Activated naive CD4-positive, alpha-beta T cell treated with anti-CD3 and anti-CD28 coated beads for 36 hours (primary cell): ENCODE measurements at places on chromosomes 2 and 18. TPM values are rescaled to one million over a fixed set of nuclear protein-coding genes. Genes with fewer than 3 reads are reported as not detected.

DNA sequence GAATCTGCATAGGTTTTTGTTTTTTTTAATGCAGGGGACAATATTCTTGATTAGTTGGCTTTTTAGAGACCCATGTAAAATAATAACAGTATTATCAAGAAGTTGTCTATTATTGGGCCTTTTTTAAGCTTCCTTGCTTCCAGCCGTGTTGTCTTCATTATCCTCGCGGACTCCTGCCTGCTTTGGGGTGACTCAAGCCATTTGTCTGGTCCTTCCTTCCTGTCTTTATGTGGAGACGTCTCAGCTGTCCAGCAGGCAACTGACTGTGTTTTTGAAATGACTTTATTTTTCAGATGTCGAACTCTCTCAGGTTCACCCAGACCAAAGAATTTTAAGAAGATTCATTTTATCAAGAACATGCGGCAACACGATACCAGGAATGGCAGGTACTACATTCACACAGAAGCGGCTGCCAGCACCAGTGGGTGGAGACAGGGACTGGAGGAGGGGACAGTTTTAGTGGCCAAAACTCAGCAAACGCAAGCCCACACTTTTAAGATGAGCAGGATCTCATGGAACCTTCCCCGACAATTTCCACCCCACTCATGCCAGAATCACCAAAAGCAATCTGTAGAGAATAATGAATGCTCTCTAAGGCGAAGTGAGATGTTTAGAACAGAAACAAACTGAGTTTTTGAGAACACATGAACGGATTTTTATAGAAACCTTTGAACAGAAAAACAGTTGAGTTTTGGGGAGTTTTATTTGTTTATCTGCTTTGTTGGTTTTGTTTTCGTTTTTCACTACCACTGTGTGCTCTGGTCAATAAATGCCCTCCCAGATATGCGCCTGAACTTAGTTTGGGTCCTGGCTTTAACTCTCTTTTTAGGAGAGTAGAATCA lies 59.1 kb downstream of the CABLES1 start:
- H3K4me1 ChIP-seq, result peaks cover 9% of the 10 kb centered on the region
- H3K4me3 ChIP-seq, result no peak overlapping the region
- DNase-seq, result no peak
- no peaks in the 10 kb centered on the region for H3K36me3 ChIP-seq

- H3K36me3 ChIP-seq, result no peaks in the 10 kb centered on the region
- no peaks in the 10 kb centered on the region for H3K27me3 ChIP-seq
- no peak overlapping the region for H3K27ac ChIP-seq
- no peak overlapping the region for H3K4me3 ChIP-seq
These were observed 25.3 kb downstream of the RAMP1 start for GRCh38 chr2:237884681-237885080.

DNA sequence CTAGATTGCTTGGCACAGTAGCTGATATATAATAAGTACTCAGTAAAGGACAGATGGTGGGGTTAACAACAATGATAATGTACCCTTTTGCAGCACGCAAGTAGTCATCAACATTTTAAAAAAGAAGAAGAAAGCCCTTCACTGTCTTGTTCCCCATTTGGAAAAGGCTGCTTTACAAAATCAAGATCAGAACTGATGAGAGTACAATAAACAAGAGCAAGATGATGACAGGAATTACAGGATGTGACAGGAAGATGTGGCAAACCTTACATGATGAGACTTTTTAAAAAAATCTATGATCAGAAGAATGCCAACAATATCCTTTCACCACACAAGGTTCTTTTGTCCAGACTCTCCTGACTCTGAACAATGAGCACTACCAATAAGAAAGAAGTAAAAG lies 9.1 kb downstream of the TYW5 start:
- H3K4me1 ChIP-seq, result peaks cover 19% of the 10 kb centered on the region
- H3K27ac ChIP-seq, result no peak overlapping the region
- H3K27me3 ChIP-seq, result no peaks in the 10 kb centered on the region
- H3K4me3 ChIP-seq, result no peak overlapping the region
- no peak for DNase-seq

DNA sequence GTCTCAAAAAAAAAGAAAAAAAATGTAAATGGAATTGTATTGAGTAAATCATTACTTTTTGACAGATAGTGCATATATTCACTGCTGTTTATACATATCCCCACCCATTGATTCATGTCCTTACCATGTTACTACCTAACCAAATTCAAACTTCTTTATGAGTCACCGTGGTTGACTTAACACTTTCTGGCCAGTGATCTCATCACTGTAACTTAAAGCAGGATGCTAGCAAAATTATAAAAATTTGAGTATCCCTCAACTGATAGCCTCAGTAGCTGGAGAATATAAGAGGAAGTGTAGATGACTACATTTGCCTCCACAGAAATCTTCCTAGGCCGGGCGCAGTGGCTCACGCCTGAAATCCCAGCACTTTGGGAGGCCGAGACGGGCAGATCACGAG lies 13.4 kb downstream of the CNOT9 start:
- peaks cover 46% of the 10 kb centered on the region for H3K36me3 ChIP-seq
- peak; percentile 26 for DNase-seq
- H3K4me1 ChIP-seq, result peaks cover 37% of the 10 kb centered on the region
- no peak overlapping the region for H3K27ac ChIP-seq

DNA sequence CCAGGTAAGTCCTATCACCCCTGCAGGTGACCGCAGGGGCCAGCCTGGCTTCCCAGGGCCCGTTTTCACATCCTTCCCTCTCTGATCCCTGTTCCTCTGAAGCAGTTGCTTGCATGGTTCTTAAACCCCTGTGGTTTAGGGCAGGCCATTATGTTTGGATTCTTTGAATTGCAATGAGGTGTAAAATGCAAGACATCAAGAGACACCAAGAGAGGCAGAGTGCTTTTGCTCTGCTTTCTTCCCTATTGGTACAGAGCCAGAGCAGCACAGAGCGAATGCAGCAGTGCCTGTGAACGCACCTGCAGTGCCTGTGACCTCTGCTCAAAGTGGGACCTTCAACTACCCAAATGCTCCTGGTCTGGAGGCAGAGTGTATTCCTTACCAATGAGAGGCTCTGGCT lies 7.6 kb downstream of the RFX8 start:
- H3K4me1 ChIP-seq, result no peaks in the 10 kb centered on the region
- H3K27me3 ChIP-seq, result no peaks in the 10 kb centered on the region
- no peaks in the 10 kb centered on the region for H3K36me3 ChIP-seq
- no peak for DNase-seq

DNA sequence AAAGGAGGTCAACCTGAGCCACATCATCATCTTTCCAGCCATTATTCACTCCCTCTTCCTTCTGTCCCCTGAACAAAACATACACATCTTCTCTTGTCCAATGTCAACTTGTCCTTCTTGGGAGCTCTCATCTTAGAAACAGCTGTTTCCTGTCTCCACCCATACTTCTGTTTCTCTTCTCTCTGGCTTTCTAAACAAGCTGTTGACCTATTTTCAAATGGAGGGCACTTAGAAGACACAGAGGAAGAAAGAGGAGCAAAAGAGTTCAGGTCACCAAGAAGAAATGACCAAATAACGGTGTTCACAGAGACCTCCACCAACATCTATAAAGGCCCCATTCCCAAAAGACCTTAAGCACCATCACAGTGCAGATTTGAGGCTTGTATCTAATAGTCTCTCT lies 355.9 kb upstream of the HNRNPA3 start:
- no peak overlapping the region for H3K27ac ChIP-seq
- no peak for DNase-seq
- no peak overlapping the region for H3K4me3 ChIP-seq
- no peaks in the 10 kb centered on the region for H3K36me3 ChIP-seq
- H3K4me1 ChIP-seq, result peaks cover 29% of the 10 kb centered on the region
- H3K27me3 ChIP-seq, result no peaks in the 10 kb centered on the region

DNA sequence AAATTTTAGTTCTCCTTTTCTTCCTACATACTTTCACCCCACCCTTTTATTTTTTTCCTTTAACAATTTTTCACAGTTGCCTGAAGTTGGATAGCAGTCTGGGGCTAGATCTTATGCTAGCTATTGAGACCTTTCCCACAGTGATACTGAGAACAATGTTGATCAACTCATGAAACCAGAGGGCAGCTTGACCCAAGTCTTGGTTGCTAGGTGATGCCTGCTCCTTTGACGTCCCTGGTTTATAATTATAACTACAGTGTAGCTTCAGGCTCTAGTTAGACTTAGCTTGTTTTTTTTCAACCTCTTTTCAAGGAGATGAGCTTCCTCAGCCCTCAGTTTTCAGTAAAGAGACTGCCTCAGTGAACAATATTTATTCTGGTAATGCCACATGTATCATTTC lies 648.5 kb downstream of the IRS1 start:
- H3K27ac ChIP-seq, result no peak overlapping the region
- DNase-seq, result no peak
- no peak overlapping the region for H3K4me3 ChIP-seq
- no peaks in the 10 kb centered on the region for H3K36me3 ChIP-seq
- peaks cover 2% of the 10 kb centered on the region for H3K27me3 ChIP-seq

DNA sequence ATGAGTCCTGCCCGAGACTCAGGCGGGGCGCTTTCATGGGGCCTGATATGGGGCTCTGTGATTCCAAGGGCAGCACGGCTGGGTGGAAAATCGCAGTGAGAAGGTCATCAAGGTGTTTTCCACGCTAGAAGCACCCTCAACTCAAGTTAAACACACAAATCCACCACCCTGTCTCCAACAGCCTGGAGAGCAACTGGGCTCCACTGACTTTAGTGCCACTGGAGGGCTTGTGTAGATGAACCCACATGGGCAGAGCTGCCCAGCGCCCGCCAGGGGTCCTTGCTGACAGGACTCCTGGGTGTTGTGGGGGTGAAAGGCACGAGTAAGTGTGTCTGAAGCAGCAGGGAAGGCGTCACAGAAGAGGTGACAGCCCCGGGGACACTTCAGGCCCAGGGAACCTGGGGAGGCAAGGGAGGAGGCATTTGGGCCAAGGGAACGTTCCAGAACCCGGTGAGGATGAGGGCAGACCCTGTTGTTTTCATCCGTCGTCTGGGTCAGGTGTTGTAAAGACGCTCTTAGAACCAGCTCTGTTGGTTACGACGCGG lies 51.8 kb upstream of the CTDP1 start:
- no peaks in the 10 kb centered on the region for H3K36me3 ChIP-seq
- H3K27me3 ChIP-seq, result peaks cover 7% of the 10 kb centered on the region
- peaks cover 6% of the 10 kb centered on the region for H3K4me1 ChIP-seq
- H3K4me3 ChIP-seq, result no peak overlapping the region
- no peak for DNase-seq

- no peak overlapping the region for H3K4me3 ChIP-seq
- H3K27ac ChIP-seq, result no peak overlapping the region
- H3K36me3 ChIP-seq, result no peaks in the 10 kb centered on the region
- H3K4me1 ChIP-seq, result no peaks in the 10 kb centered on the region
These were observed 602.6 kb upstream of the VRK2 start for GRCh38 chr2:57443973-57444521.

DNA sequence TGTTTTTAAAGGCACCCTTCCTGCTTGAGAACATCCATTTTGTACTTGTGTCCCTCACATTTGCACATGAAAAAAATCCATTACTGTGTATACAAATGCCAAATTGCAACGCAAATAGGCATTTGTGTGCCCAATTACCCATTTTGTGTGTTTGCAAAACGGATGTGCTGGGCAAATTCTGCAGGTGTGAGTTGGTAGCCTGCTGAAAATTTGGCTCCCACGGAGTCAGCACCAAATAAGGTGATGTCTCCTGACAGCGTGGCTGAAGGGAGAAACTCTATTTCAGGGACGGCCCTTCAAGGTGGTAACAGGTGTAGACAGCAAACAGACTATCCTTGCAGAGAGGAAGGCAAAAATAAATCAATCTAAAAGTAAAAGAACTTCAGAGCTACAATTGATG lies 661.1 kb downstream of the BCL11A start:
- H3K4me1 ChIP-seq, result peaks cover 31% of the 10 kb centered on the region
- H3K27ac ChIP-seq, result no peak overlapping the region
- H3K36me3 ChIP-seq, result peaks cover 2% of the 10 kb centered on the region
- H3K4me3 ChIP-seq, result no peak overlapping the region
- no peak for DNase-seq

GRCh38 chr18:75531851-75532459 lies 104.5 kb upstream of the SMIM21 start:
- no peak overlapping the region for H3K27ac ChIP-seq
- no peaks in the 10 kb centered on the region for H3K36me3 ChIP-seq
- DNase-seq, result no peak
- H3K4me3 ChIP-seq, result no peak overlapping the region
- H3K27me3 ChIP-seq, result peaks cover 8% of the 10 kb centered on the region

DNA sequence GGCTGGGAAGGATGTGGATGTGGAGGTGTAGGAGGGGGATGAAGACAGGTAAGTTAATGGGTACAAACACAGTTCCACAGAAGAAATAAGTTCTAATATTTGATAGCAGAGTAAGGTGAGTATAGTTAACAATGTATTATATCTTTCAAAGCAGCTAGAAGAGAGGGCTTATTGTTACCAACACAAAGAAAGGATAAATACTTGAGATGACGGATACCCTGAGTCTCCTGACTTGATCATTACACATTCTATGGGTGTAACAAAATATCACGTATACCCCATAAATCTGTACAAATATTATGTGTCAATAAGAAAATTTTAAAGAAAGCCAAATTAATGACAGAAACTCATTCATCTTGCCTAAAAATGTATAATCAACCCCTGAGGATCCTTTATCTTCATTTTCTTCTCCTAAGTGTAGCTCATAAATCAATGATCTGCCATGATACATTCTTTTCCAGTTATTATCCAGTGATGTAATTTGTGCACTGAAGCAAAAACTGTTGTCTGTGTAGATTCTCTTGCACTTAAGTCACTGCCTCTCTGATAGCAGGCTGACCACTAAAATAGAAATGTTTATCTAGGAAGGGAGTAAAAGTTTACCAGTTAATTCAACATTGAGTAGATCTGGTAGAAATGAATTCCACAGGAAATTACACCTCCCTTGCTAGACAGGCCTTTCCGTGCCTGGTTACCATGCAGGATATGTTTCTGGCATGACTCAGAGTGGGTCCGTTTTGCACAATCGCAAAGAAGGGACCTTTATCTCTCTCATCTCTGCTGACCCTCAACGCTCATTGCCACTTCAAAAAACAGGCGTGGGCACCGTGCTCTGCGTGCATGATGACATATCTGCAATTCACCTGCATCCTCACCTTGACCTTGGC lies 249.7 kb upstream of the NCKAP5 start:
- H3K4me1 ChIP-seq, result no peaks in the 10 kb centered on the region
- H3K36me3 ChIP-seq, result no peaks in the 10 kb centered on the region
- no peak for DNase-seq
- no peak overlapping the region for H3K4me3 ChIP-seq
- H3K27me3 ChIP-seq, result peaks cover 2% of the 10 kb centered on the region
- H3K27ac ChIP-seq, result no peak overlapping the region

Gene AKAIN1
- total RNA-seq, result not detected

Gene LAMA1
- total RNA-seq, result not detected

Gene FIGN
- total RNA-seq, result not detected

Gene PARD3B
- 0.15 TPM for total RNA-seq
